ENCODE measurements at places on chromosomes 3 and 15. TPM values are rescaled to one million over a fixed set of nuclear protein-coding genes. Genes with fewer than 3 reads are reported as not detected.

DNA sequence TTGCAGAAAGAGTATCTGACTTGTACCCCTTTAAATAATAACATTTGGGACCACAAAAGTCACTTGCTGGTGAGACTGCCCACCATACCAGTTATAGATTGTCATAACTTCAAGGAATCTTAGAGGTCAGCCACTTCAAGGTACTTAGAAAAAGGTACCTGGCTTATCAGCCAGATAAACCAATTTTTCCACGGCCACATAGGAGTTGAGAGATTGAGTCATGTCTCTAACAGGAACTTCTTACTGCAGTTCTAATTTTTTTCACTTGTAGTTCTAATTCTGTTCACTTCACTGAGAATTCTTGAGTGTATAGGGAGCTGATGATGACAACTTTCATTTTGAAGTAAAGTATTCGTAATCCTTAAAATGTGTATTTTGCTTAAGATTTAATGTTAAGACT lies 317.1 kb upstream of the CBLB start:
- DNase-seq: no peak

DNA sequence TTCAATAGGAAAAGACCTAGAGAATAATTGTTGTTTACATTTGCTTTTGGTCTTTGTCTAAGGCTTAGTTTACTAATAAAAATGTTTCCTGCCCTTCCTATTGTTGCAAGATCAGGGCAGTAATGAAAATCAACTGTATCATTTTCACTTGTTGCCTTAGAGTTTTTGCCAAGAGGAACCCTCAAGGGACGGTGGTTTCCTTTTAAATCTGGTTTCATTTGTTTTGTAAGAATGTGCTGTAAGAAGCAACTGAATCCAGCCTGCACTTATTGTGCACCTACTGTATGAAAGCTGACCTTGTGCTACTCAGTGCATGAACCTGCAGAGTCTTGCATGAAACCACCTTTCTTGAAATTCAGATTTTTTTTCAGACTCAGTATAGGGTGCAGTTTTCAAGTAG lies 5.3 kb downstream of the IGF1R start:
- no peak for DNase-seq

GRCh38 chr3:159929171-159930141 lies 59.2 kb upstream of the IL12A start:
- DNase-seq: no peak

The TMEM87A gene
- 61.9 TPM for total RNA-seq

Measured in Peyer's patch (tissue), 4 donors.